Heart right ventricle (tissue), 16 donors: ENCODE measurements at places on chromosomes 12 and 14. TPM values are rescaled to one million over a fixed set of nuclear protein-coding genes. Genes with fewer than 3 reads are reported as not detected.
A peak's percentile ranks its signal among the peaks of the same experiment; 100 is the strongest.

DNA sequence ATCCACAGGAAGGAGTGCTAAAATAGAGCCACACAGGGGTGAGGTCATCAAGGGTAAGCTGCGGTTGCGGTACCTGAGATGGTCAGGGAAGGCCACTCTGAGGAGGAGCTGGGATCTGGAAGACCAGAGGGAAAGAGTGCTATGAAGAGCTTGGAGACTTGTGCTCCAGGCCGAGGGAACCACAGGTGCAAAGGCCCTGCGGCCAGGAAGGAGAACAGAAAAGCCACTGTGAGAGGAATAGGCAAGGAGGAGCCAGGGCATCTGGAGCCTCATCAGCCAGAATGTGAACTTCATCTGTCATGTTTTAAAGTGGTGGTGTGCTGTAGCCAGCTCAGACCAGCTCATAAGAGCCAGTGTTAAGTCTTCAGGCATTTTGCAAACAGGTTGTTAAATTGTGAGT, 5.5 kb upstream of the CCDC197 start:
- H3K27ac ChIP-seq = no peak overlapping the region
- no peak for DNase-seq
- peaks cover 6% of the 10 kb centered on the region for H3K4me1 ChIP-seq
- H3K27me3 ChIP-seq = peaks cover 11% of the 10 kb centered on the region
- H3K4me3 ChIP-seq = no peak overlapping the region

GRCh38 chr14:89232265-89233070, 184.6 kb downstream of the FOXN3 start:
- H3K27ac ChIP-seq = no peak overlapping the region
- H3K4me1 ChIP-seq = peaks cover 4% of the 10 kb centered on the region
- H3K27me3 ChIP-seq = no peaks in the 10 kb centered on the region

GRCh38 chr14:51939755-51940301, 49.5 kb upstream of the RTRAF start:
- no peaks in the 10 kb centered on the region for H3K27me3 ChIP-seq
- H3K4me3 ChIP-seq = no peak overlapping the region
- DNase-seq = no peak
- H3K27ac ChIP-seq = no peak overlapping the region

DNA sequence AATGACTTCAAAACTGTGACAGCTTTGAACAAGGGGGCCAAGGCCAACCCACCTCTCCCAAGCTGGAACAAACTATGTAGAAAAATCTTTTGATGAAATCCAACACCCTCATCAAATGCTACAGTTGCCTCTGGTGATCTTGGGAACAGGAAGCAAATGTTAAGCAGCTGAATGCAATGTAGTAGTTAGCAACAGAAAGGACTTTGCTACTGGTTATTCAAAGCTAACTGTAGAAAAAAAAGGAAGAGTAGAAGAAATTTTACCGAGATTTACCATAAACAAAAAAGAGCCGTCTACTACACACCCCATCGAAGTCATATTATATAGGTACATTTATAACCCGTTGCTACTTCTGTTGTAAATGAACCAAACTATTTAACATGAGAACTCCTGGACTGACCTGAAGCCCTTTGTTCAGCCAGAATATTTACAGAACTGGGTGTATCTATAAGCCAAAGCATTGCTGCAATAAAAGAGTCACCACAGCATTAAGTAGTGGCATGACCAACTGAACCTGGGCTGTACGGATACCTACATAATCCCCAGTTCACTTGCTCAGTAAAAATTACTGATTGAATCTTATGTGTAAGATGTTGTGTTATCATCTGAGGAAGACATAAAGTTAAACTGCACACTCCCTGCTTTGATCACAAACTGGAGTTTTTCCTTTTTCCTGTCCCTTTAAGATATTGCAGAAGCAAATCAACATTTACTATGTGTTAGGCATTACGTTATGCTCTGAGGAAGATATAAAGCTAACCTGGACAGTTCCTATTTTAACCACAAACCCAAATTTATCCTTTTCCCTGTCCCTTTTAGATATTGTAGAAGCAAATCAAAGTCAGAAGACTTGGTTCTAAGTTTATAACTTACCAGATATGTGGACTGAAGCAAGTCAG, 25.1 kb downstream of the SYNJ2BP start:
- H3K4me1 ChIP-seq = no peaks in the 10 kb centered on the region
- no peak overlapping the region for H3K27ac ChIP-seq
- no peaks in the 10 kb centered on the region for H3K27me3 ChIP-seq

- H3K27ac ChIP-seq = no peak overlapping the region
- H3K4me1 ChIP-seq = peaks cover 19% of the 10 kb centered on the region
- no peaks in the 10 kb centered on the region for H3K27me3 ChIP-seq
- no peaks in the 10 kb centered on the region for H3K36me3 ChIP-seq
Measured at GRCh38 chr14:24978862-24979724, 70.9 kb downstream of the STXBP6 start.

GRCh38 chr12:123712780-123713319, 697 bp downstream of the ATP6V0A2 start:
- H3K4me1 ChIP-seq = peaks cover 10% of the 10 kb centered on the region
- H3K36me3 ChIP-seq = no peaks in the 10 kb centered on the region
- no peaks in the 10 kb centered on the region for H3K27me3 ChIP-seq
- peak overlapping the region; percentile 67 for H3K27ac ChIP-seq
- no peak for DNase-seq

SLCO1A2 gene
- not detected for total RNA-seq

GRCh38 chr14:38868399-38869290, 234.4 kb downstream of the SEC23A start:
- peak overlapping the region; percentile 6 for H3K27ac ChIP-seq
- DNase-seq = no peak
- no peaks in the 10 kb centered on the region for H3K36me3 ChIP-seq

- no peaks in the 10 kb centered on the region for H3K36me3 ChIP-seq
- H3K4me3 ChIP-seq = no peak overlapping the region
- H3K27me3 ChIP-seq = peaks cover 5% of the 10 kb centered on the region
Measured at GRCh38 chr14:37140176-37140575, 32.2 kb downstream of the SLC25A21 start.

- peaks cover 17% of the 10 kb centered on the region for H3K4me1 ChIP-seq
- H3K4me3 ChIP-seq = no peak overlapping the region
- DNase-seq = no peak
- no peaks in the 10 kb centered on the region for H3K27me3 ChIP-seq
- H3K27ac ChIP-seq = no peak overlapping the region
- H3K36me3 ChIP-seq = no peaks in the 10 kb centered on the region
Measured at GRCh38 chr12:95721320-95721719, 69.2 kb downstream of the NTN4 start.

TESPA1 gene
- total RNA-seq = 1.3 TPM

DNA sequence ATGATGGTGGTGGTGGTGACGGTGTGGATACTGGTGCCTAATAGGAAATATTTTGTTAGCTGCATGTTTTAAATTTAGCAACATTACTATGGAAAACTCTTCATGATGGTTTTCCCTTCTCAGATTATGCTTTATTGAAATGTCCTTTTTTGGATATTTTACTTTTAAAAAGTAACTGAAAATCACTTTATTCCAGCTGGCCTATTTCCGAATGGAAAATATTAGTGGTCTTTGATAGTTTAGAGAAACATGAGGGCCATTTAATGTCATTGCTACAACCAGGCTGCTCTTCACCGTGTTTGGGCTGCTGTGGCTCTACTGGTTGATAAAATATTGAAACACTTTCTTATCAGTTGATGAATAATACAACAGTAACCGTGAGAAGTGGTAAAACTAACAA, 64.2 kb downstream of the PELI2 start:
- no peaks in the 10 kb centered on the region for H3K36me3 ChIP-seq
- no peaks in the 10 kb centered on the region for H3K27me3 ChIP-seq
- H3K4me3 ChIP-seq = no peak overlapping the region
- no peak overlapping the region for H3K27ac ChIP-seq

DNA sequence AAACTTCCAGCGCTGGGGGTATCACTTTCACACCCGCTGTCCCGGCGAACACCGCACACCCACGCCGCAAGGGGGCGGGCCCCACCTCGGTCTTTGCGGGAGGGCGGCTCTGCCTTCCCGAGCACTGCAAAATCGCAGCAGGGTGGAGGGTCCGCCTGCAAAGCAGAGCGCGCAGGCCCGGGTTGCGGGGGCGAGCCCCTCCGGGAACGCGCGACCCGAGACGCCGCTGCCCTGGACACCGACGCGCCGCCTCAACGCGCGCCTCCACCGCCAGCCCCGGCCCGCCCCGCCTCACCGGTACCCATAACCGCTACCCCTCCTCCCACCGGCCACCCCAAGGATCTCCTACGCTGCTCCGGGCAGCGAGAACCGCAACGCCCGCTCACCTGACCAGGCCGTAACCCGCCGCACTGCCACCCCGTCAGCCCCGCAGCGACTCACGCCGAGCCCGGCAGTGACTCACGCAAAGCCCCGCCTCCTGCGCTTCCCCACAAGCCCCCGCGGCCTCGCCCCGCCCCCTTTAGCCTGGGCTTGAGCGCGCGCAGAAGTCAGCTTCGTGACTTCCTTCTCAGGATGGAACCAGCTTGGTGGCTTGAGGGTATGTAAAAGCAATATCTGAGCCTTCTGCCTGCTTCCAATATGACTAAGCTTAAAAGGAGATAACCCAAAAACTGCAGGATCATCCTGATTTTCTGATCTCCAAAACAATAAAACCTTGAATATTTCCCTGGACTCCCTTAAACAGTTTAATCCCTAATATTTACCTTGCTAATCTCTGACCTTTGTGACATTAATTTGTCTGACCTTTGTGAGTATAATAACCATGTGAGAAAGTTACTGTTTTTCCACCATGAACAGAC, at the start of gene RPAP3:
Gene RPAP3, minus strand, starts transcription at position 465 of the 860 bp plus-strand sequence. CDS start 3,190 bp downstream, outside the sequence.
- peaks cover 3% of the 10 kb centered on the region for H3K36me3 ChIP-seq
- H3K4me3 ChIP-seq = peak within 1 kb of the TSS; percentile 88
- DNase-seq = peak; percentile 97
- peak within 1 kb of the TSS; percentile 88 for H3K27ac ChIP-seq
- no peaks in the 10 kb centered on the region for H3K27me3 ChIP-seq

DNA sequence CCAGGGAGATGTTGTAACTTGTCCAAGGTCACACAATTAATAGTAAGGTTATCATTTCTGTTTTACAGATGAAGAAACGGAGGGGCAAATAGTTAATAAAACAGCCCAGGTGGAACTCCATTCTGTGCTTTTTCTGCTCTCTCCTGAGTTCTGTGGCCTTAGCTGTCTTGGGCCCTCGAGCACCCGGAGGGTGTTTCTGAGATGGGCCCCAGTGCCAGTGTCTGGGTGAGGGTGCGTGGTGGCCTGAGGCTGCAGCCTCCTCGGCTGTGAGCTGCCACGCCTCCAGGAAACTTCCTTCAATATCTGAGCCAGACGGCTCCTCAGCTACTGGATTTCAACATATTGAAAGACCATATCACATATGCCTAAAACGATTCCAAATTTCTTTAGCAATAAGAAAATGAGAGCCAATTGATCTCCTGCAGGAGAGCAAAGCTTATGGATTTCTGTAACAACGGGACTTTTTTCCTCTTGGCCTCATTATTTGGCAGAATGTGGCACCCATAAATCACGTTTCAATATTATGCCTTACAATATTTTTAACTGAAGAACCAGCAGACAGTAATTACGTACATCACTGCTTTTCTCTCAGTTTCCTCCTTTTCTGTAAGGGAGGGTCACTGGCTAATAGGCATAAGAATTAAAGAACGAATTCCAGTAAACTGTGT, 74.8 kb upstream of the DICER1 start:
- H3K36me3 ChIP-seq = no peaks in the 10 kb centered on the region
- peaks cover 4% of the 10 kb centered on the region for H3K27me3 ChIP-seq
- peaks cover 12% of the 10 kb centered on the region for H3K4me1 ChIP-seq

DNA sequence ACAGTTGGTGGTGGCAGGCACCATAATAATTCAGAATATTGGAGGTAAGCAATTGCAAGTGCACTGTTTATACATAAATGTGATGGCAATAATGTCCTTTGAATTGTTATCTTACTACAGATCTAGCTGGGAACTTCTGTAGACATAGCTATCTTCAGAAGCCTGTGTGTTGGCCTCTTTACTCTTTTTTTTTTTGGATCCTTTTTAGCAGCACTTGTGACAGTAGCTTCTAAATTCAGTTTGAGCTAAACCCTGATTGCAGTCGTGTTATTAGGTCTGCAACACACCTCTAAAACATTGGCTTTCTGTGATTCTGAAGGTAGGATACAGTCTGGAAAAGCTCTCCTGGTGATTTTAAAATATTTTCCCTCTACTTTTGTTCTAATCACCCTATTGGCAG, 38.5 kb downstream of the SLC38A6 start:
- no peaks in the 10 kb centered on the region for H3K4me1 ChIP-seq
- H3K36me3 ChIP-seq = peaks cover 13% of the 10 kb centered on the region
- no peak for DNase-seq
- H3K27ac ChIP-seq = no peak overlapping the region
- H3K27me3 ChIP-seq = no peaks in the 10 kb centered on the region
- H3K4me3 ChIP-seq = no peak overlapping the region

DNA sequence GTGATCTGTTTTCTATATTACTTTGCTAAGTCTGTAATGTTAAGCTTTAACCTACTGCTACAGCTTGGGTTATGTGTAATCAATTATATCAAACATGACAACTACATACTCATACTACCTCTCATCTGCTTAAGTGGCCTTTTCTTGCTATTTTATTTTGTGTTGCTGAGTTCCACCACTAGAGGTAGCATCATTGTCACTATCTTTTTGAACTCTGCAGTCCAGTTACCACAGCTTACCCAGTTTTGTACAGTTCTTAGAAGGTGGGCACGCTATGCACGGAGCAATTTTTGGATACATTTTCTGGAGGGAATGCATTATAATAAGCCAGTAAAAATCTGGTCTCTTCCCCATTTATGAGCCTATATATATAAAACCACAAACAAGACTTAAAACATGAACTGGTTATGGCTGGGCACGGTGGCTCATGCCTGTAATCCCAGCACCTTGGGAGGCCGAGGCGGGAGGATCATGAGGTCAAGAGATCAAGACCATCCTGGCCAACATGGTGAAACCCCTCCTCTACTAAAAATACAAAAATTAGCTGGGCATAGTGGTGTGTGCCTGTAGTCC, 48.5 kb downstream of the SAV1 start:
- no peak overlapping the region for H3K4me3 ChIP-seq
- DNase-seq = no peak
- H3K4me1 ChIP-seq = no peaks in the 10 kb centered on the region

DNA sequence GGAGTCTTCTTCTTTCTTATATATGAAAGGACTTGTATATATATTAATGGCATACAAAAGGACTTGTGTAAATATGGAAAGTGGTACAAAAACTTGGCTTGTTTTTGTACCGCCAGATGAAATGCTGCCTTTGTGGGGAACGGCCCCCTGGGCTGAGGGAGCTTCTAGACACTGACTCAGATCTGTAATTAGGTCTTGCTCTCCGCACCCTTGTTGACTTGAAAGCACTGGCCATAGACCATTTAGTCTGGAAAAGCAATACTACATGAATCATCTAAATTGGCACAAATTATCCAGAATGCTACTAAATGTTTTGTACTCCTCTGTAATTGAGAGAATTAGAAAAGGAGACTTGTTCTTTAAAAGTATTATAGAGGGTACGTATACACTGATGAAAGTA, 399.9 kb upstream of the RGS6 start:
- DNase-seq = no peak
- H3K27ac ChIP-seq = no peak overlapping the region
- no peaks in the 10 kb centered on the region for H3K27me3 ChIP-seq

DNA sequence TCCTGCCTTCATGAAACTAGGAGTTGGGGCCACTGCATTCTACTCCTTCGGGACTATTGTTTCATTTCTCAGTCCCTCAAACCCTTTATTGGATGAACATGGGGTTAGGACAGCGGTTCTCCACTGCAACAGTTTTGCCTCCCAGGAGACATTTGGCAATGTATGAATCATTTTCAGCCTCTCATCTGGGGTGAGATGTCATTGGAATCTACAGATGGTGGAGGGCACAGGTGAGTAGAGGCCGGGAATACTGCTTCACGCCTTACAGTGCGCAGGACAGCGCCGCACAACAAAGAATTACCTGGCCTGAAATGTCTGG, 649 bp upstream of the GNPNAT1 start:
- no peak for DNase-seq
- peak overlapping the region; percentile 88 for H3K27ac ChIP-seq
- H3K4me1 ChIP-seq = no peaks in the 10 kb centered on the region
- H3K36me3 ChIP-seq = no peaks in the 10 kb centered on the region
- H3K27me3 ChIP-seq = no peaks in the 10 kb centered on the region
